NCI-H510A treated with DMSO at 0.1 percent for 48 hours (cell line): ENCODE measurements at places on chromosomes 12 and 14.

DNA sequence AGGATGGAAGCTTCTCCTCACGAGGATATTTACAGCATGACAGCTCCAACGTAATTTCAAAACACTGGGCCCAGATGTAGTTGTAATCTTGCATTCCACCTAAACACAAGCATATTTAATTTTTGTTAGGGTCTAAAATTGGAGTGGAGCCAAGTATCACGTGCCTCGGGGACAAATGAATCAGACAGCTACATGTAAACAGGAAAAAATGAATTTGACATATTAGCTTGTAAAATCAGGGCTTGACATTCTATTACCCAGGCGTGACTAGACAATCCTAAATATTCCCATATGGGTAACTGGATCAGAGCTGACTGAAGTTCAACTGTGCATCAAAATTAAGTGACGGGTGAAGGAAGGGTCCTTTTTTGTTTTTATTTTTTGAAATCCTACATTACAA lies 59.0 kb downstream of the MDM2 start:
- DNase-seq: no peak

GRCh38 chr12:111798182-111798581 lies 31.4 kb downstream of the ALDH2 start:
- no peak for DNase-seq

DNA sequence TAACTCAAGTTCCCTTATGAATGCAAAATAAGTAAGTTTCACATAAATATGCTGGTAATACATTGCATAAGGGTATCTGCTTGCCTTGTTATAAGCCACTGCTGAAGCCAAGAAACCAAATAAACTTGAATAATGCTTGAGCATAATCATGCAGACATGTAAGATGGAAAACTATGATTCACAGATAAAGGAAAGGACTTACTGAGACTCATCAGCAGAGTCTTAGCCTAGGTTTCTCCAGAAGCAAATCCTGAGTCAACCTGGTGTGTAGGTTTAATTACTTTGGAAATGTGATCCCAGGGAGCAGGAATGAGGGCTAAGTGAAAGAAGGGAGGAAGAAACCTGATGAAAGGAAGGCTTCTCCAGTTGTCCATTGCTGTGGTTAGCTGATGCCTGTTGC lies 107.7 kb upstream of the BTG1 start:
- DNase-seq: no peak

GRCh38 chr14:39431416-39432178 lies 636 bp downstream of the FBXO33 start:
- peak; percentile 28 for DNase-seq

- no peak for DNase-seq
Observed at GRCh38 chr12:52611080-52611468, 7.3 kb downstream of the KRT73 start.

DNA sequence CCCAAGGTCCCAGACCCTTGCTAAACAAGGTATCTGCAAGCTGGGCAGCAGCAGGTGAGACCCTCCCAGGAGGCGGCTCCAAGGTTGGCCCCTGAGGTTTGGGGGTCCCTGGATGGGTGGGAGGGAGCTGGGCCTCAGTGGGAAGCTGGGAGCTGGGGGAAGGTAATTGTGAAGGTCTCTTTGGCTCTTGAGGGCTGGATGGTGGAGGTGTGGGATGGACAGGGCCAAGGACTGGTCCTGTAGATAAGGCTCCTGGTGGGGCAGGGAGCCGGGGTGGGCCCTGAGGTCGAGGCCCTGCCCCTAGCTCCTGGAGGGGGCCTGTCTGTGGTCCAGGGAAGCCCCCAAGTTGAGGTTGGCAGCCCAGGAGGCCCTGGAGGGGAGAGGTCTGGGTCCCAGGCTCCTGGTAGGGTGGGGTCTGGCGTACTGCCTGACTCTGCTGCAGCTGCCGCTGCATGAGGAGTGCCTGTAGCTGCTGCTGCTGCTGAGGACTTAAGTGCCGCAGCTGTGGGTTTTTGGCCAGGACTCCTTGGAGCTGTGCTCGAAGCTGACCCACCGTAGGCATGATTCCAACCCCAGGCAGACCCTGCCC lies 13.1 kb upstream of the PRKAG1 start:
- no peak for DNase-seq

- DNase-seq: no peak
Observed at GRCh38 chr14:92510972-92511371, 2.6 kb upstream of the RIN3 start.

DNA sequence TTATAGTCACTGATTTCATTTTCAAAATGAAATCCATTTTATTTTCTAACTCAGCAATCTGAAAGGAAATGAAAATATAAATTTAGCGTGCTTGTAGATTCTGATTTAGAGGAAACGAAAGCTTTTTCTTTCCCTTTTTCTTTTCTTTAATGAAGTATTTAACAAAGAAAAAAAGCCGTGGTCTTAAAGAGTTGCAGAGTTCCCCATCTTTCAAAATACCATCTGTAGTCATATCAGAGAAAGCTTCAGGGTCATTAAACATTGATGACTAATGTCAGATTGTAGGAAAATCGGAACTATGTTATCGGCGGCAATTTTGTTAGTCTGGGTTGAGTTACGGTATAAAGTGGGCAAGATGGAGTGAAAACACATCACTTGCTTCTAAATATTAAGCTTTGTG lies 32.3 kb downstream of the DRAM1 start:
- no peak for DNase-seq

DNA sequence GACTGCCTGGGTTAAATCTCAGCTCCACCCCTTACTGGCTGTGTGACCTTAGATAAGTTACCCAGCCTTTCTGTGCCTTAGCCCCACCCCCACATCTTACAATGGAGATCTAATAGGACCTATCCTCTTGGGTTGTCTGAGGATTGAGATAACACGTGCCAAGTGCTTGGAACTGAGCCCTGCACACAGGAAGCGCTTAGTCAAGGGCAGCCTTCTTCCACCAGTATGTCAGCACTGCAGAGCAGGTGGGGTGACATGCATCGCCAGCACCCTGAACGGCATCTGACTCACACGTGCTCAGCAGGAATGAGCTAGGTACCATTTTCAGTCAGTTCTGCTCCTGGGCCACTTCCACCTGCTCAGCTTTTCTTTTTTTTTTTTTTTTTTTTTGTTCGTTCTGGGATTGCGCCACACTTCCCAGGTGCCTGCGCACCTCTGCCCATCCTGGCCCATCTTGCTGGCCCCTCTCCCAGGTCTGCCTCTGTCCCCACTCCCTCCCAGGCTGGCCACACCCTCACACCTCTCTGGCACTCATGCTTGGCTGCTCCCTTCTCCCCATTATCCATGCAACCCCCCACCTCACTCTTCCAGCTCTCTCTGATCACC lies 19.6 kb downstream of the LGMN start:
- peak; percentile 37 for DNase-seq

DNA sequence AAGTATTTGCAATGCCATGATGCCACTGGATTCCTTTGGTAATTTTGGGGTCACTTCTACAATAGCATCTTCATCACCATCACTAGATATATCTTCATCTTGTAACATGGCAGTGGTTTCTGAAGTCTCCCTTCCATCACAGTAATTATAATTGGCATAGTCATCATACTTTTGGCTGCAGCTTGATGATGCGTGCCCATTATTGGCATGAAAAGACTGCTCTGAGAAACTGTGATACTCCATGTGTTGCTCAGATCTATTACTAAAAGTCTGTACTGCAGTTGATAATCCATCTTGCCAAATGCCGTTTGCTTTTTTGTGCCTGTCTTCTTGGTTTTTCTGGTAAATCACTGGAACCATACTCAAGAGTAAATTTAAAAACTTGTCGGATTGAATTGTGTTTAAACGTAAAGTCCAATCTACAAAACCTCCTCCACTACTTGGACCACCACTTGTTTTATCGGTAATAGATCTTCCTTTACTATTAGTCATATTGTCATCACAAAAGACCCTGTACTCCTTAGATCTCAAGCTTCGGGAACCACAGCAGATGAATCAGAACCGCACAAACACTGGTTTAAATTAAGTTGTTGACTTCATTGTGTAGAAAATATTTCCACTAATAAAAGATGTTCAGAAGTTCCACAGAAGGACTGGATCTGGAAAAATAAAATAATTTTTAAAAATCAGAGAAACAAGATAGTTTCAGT lies 29.9 kb downstream of the SLC41A2 start:
- DNase-seq: no peak

DNA sequence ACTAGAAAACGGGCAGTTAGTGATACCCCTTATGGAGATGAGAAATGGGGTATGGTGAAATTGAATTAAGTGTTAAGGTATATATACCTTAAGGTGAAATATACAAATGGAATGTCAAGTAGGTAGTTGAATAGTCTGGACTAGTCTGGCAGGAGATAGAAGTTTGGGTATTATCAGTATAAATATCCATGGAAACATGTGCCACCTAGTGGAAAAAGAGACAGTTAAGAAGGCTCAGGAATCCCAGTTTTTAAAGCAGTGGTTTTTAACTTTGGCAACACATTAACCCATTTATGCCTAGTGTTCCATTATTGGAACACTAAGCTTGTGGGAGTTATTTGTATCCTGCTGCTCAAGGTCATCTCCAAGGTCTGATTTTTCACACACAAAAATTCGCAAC lies 38.6 kb upstream of the TPH2 start:
- DNase-seq: no peak

DNA sequence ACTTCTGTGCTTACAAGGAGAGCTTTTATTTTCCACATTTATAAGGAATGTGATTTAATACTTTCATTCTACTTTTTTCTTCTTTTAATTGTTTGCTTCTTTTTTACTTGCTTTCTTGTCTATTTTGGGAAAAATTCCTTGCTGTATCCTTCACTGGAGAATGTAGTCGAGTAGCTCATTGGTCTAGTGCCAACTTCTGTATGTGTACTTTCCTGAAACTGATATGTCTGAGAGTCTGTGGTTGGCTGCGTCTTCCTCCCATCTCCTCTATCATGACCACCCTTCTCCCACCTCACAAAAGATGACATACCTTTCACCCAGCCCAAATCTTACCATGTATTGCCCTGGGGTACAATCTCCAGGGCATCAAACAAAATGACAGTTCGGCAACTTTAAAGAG lies 51.8 kb downstream of the MSRB3 start:
- DNase-seq: no peak

DNA sequence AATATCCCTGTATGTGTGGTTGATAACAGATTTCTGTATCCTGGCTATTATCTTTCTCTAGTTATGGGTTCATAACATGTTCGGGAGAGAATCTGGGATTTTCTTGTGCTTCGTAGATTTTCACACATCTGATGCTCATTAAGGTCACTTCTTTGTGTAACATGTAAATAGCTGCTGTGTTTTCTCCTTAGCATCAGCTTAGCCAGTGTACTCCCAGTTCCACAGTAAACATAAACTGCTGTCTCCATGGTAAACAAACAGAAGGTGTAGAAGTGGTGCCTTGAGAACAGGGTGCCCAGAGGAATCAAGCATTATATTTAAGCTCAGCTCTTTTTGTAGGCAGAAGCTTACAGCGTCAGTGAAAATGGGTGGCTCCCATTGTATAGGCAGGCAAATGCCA lies 88.0 kb downstream of the ANO6 start:
- DNase-seq: no peak

- DNase-seq: no peak
Observed at GRCh38 chr14:68464711-68465110, 328.2 kb downstream of the ZFP36L1 start.

DNA sequence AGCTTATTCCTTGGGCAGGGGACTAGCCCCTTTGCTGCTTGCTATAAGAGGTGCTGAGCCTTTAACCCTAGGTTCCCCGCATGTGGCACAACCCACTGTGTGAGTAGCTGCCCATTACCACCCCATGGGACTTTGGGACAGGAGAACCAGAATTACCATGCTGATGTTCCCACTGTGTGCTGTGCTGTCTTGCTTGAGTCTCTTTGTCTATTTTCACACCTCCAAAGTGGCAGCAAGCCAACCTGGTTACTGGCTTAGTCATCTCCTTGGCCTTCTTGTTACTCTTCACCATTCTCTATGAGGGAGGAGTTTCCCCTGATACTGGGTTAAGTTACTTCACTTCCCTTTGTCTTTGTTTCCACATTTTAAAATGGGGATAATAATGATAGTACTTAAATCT lies 73.4 kb upstream of the ETV6 start:
- DNase-seq: no peak

GRCh38 chr12:110373025-110373424 lies 30.5 kb downstream of the ANAPC7 start:
- no peak for DNase-seq

DNA sequence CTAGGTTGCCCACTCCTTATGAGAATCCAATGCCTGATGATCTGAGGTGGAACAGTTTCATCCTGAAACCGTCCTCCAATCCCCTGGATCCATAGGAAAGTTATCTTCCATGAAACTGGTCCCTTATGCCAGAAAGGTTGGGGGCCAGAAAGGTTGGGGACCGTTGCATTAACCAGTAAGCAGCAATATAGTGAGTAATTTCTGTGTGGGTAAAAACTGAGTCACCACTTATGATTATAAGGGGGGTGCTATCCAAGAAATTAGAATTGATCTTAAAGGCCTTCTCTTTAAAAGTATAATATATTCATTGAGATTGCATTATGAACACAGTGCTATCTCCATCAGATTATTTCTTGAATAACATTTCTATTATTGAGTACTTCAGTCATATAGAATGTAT lies 97.2 kb downstream of the PCNX1 start:
- no peak for DNase-seq

DNA sequence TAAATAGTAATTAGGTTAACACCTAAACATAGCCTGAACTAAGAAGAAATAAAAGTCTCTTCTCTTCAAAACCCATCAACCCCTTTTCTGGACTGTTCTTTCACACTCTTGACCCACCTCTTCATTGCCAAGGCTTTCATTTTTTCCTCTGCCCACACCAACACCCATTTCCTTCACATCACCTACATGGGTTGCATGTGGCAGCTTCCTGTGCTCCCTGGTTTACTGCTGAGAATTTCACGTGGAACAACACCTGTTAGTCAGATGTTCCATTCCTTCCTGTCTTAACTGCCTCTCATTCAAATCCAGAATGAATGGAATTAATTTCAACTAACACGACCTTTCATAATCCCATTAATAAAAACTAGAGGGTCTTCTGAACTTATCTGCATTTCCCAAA lies 157.3 kb downstream of the BCAT1 start:
- no peak for DNase-seq

DNA sequence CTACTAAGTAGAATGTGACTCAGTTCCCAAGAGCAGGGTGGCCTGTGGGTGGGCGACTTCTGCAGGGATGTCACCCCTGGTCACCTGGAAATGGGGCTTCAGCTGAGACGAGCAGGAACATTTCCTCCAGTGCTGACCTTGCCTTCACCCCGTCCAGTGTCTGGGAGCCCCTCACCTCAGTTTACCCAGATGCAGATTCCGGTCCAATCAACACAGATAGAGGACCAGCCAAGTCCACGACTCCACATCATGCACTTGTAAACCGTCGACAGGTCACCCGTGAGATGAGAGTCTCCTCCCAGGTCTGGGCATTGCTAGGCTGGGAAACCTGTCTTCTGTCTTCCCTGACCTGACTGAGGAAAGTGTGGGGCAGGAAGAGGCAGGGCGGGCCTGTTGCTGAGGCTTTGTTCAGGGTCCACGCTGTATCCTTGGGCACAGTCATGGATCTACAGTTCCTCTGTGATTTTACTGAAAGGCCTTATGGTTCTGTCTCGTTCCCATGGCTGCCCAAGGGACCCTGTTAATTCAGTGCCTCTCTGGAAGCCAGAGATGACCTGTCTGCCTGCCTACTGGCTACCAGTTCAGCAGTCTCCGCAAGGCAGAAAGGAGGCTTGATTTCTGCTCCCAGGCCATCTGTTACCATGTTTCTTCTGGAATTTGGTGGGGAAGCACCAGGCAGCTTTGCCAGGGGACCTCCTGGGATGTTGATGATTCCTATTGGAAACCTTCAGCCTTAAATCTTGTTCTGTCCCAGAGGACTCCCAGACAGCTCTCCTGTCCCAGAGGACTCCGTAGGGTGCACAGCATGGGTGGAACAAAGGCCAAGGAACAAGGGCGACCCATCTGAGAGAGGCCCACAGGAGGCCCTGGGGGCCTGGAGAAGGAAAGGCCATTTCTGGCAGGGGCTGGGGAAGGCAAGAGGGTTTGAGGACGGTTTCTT lies 288.5 kb upstream of the RTL1 start:
- no peak for DNase-seq
